ENCODE measurements at places on chromosomes 6 and 20.
A peak's percentile ranks its signal among the peaks of the same experiment; 100 is the strongest.

DNA sequence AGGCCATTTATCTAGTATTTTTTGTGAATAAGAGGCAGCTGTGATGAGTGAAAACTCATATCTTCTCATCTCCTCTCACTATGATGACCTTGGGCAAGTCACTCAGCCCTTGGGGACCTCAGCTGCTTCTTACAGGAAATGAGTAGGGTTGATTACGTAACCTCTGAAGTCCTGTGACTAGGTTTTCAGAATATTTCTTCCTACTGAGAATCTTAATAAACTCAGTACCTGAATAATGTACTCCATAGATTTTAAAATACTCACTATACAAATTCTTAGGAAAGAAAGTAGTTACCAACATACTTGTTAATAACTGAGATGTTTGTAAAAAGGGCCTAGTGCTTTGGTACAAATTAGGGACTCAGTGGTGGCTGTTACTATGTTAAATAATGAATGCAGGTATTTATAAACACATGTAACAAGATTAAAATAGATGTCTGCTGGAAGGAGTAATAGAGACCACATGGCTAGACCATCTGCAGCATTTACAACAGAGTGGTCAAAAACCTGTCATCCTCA is 60.9 kb downstream of the RPRD1B start:
- DNase-seq = no peak

DNA sequence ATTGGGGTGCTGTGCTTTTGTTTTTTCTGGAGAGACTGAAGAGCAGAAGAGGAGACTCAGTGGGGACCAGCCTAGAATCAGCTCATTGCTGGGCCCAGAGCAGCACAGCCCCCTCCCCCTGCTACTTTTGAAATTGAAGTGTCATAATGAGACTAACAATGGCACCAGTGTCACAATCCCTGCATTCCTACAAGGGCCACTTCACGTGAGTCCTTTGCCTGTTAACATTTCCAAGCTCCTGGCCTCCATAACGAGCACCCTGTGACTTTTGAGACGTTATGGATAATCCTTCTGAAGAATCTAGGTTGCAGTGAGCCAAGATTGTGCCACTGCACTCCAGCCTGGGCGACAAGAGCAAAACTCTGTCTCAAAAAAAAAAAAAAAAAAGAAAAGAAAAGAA is 41.7 kb downstream of the CNBD2 start:
- no peak for DNase-seq

DNA sequence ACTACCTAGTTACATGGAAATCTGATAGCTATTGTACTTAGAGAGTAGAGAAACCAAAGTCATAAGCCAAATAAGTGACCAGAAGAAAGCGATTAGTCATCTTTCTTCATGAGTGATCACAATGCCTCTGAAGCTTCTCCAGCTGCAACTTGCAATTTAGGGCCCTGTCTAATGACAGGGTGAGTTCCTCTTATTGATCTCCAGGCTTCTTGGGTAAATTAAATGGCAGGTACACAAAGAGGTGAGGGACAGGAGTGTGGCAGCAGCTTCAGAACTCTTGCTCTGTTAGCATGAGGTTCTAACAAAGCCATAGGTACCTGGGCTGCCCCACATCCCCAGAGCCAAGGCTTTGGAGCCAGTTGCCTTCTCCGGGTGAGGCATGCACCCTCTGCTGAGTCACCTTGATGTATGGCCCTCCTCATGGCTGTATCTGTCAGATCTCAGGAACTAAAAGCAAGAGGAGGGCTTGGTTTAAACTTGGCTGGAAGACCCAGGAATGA is 60.8 kb downstream of the PRDM1 start:
- no peak for DNase-seq

- no peak for DNase-seq
Measured at GRCh38 chr6:140879946-140880345, 1252.8 kb upstream of the GJE1 start.

DNA sequence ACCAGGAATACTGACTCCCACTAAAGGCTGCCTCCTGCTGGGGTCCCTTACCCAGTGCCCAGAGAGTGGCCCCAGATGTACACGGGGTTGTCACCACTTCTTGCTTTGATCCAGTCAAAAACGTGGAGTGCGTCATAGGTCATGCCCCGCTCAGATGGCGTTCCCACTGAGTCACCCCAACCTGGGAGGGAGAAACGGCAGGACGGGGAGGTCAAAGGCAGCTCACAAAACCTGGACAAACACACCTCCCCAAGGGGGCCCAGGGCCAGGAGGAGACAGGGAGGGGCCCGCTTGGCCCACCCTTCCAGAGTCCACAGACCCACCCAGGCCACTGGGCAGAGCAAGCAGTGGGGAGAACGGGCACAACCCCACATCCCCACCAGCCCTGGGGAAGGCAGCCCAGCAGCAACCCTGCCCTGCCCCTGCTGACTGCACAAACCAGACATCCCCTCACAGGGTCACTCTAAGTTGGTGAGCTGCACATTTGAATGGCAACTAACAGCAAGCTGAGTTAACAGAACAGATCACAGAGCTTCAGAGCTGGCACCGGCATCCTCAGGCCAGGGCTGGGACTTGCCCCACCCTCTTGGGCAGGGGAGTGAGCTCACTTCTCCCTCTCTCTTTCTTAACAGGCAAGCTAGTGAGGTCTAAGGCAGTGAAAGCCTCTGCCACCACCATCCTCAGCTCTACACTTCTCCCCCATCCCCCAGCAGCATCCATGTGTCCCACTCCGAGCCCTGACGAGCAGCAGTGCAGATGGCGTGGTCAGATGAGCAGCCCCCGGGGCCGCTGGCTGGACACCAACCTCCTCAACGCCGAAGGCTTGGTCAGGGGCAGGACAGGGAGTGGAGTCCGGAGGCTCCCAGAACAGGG is 61.7 kb downstream of the PYGB start:
- DNase-seq = no peak

- no peak for DNase-seq
Measured at GRCh38 chr6:146422789-146423375, 120.8 kb upstream of the RAB32 start.

DNA sequence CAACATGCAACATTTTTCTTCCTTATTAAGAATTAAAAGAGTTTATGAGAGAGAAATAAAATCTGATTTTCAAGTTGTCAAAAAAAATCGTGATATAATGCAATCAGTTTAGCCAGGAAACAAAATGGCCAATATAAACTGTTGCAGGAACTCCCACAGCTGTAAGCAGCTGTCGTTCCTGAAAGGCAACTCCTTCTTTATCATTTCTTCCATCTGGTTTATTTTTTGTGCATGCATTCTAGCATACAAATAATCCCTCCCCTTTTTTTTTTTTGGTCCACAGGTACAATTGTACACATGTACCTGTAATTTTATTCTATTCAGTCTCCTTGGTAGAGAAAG is 19.7 kb downstream of the TRAF3IP2 start:
- no peak for DNase-seq

DNA sequence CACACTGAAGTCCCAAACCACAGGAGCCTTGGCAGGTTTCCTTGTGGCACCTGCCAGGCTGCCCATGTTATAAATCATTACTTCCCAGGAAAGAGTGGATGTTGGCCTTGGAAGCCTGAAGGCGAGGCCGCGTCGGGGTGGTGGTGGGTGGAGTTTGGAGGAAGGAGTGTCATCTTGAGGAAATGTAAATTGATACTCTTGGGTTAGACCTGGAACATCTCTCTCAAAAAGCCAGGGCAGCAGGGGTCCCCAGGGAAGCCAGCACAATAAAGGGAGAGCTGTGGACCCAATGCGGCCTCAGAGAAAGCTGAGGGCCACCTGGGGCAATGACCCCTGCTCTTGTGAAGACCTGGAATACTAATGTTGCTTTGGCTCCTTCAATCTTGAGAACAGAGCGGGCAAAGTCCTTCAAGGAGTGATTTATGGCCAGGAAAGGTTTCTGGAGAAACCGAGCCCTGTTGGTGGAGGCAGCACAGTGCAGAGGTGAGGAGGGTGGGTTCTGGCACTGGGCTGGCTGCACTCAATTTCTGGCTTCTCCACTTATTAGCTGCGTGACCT is 26.3 kb upstream of the TRAF3IP2 start:
- peak; percentile 17 for DNase-seq

DNA sequence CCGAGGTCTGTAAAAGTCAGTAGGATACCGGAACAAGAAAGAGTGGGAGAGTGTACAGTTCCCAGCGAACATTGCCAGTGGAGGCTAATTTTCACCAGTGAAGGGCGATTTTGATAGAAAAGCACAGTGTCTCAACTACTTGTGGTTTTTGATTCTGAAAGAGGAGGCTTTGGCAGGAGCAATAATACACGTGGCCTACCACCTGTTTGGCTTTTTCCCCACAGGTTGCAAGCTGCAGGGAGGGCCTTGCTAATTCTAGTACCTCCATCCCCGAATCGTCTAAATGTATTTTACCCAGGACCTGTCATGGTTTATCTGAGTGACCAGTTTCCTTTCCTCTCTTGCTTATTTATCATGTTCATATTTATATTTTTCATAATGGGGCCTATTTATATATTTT is 3.3 kb upstream of the EFCAB8 start:
- DNase-seq = no peak

- DNase-seq = no peak
Measured at GRCh38 chr6:5778906-5779305, 227.8 kb downstream of the NRN1 start.

GRCh38 chr6:96721227-96721626 is 116.0 kb downstream of the GPR63 start:
- no peak for DNase-seq

DNA sequence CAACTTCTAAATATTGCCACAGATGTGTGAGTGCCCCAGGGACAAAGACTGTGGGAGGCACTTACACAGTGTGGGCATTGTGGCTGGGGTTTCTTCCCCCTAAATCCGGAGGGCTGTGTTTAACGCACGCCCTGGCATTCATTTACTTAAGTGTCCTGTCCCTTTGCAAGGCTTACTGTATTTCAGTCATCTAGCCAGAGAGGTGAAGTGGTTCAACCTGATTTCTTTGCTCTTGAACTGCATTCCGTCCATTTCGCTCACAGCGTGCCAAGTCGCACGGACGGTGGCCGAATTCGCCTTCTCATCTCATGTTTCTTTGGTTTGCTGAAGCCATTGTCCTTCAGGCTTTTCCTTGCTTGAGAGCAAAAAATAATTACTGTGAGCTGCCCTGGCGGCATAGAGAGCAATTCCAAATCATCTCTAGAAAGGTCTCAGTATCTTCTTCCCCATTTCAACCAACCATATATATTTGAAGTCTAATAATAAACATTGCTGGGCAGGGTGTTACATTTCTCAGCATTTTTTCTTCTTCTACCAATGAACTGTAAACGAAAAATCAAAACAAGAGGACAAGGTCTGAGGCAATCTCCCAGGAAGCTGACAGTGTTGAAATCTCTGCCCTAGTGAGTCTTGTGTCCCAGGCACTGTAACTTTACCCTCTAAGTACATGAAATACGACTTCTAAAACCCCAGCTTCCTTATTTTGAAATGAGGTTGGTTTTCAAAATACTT is 16.9 kb downstream of the SYTL3 start:
- peak; percentile 33 for DNase-seq

DNA sequence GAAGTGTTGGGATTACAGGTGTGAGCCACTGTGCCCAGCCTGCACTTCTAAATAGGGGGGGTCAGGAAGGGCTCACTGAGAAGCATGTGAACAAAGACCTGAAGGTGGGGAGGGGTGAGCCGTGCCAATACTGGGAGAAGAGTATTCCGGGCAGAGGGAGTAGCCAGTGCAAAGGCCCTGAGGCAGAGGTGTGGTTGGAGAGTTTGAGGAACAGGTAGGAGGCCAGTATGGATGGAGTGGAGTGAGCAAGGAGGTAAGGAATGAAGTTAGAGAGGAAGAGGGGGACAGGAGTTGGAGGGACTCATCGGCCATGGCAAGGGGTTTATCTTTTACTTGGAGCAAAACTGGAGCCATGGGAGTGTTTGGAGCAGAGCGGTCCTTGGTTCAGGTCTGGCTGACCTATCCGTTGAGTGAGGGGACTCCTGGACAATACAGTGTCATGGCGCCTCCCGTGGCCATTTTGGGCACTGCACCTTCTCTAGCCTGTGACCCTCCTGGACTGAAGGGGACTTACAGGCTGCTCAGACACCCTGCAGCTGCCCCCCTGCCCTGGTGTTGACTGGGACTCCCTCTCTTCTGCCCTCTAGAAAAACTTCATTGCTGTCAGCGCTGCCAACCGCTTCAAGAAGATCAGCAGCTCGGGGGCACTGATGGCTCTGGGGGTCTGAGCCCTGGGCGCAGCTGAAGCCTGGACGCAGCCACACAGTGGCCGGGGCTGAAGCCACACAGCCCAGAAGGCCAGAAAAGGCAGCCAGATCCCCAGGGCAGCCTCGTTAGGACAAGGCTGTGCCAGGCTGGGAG is 12.1 kb downstream of the FOXS1 start:
- peak; percentile 92 for DNase-seq
